ENCODE measurements at places on chromosomes 1 and 21.

GRCh38 chr1:227934476-227935313 lies 13.0 kb downstream of the WNT9A start:
- no peak for DNase-seq

GRCh38 chr1:52629667-52630066 lies 3.3 kb upstream of the SHISAL2A start:
- no peak for DNase-seq

DNA sequence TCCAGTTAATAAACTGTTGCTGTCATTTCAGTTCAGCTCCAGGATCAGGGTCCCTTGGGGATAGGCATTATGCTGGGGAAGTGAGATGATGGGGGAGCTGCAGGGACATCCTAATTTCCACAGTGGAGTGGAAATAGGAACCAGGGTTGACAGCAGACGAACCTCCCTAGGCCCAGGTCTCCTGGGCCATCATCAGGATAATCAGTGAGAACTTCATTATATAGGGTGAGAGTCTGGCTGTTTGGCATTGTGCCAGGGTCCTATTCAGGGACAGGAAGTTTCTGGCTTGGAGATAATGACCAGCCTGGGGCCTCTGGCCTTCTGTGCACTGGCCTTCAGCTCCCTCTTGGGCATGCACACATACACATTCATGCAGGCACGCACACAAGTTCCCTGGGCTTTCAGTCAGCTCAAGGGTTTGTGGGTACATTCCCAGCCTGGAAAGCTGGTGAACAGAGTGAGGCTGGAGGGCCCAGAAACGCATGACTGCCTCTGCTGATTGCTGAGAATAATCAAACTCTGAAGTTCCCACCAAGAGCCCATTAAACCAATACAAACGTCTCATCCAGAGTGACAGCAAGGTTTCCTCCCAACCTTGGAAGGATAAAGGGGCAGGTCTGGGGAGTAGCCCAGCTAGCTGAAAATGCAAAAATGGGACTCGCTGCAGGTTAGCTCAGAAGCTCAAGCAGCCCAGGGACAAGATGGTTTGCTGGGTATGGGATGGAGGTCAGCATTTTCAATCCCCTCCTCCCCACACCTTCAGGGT lies 13.9 kb upstream of the LRIG2 start:
- DNase-seq = peak; percentile 32

DNA sequence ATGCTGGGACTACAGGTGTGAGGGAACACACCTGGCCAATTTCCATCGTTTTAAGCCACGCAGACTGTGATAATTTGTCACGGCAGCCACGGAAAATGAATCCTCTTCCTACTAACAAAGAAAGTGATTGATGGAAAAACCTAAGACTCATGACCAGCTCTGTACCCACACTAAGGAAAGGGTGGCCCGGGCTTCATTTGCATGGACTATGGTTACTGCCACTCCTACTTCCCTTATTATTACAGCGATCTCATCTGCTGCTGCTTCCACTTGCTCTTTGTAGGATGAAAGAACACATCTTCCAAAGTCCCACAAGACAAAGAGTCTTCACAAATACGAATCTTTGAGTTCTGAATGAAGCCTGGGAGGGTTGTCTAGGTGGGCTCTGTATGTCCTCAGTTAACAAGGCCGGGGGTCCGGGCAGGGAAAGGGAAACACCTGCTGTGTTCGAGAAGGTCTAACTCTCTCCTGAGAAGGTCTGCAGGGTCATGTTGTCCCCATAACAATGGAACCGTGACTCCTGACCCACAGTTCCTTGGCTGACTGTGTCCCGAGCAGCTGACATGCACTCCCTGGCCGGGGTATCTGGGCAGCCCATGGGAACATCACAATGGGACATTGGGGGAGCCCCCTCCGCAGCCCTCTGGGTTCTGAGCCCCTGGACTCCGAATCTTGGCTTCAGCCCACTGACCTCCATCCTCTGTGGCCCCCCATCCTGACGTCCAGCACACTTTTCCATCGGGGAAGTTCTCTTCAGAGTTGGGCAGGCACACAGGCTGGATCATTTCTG lies 13.3 kb upstream of the TFF1 start:
- DNase-seq = no peak

GRCh38 chr1:117335376-117336086 lies 31.7 kb upstream of the MAN1A2 start:
- no peak for DNase-seq

GRCh38 chr1:234556245-234556943 lies 53.6 kb downstream of the IRF2BP2 start:
- DNase-seq = no peak

DNA sequence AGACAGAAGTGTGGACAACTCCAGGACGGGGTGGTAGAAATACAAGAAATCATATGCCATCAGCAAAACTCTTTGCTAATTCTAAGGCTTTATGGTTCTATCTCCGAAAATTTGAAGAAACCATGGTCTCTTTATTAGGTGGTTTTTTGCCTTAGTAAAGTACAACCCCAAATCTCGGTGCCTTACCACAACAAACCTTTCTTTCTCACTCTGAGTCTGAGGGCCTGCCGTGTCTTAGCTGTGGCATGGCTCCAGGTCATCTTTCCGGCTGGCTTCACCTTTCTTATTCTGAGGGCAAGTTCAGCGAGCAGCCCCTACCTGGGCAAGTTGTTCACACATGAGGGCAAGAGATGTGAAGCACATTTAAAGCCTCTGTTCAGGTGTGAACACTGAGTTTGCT lies 280.6 kb downstream of the TTLL7 start:
- DNase-seq = no peak

DNA sequence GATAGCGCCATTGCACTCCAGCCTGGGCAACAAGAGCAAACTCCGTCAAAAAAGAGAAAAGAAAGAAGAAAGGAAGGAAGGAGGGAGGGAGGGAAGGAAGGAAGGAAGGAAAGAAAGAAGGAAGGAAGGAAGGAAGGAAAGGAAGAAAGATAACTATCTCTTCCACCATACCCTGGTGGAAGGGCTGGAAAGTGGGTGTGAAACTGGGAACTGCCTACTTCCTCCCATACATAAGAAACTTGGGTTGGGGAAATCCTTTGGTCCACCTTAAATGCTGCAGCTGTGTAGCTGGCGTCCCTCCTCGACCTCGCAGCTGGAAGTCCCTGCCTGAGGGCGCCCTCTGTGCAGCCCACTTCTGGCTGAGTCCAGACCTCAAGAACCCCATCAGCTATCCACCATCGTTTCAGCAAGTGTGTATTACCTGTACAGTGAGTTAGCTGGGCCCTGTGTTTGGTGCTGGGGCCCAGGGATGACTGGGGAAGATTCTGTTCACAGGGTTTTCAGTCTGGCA lies 4.6 kb upstream of the FAM167B start:
- peak; percentile 28 for DNase-seq

DNA sequence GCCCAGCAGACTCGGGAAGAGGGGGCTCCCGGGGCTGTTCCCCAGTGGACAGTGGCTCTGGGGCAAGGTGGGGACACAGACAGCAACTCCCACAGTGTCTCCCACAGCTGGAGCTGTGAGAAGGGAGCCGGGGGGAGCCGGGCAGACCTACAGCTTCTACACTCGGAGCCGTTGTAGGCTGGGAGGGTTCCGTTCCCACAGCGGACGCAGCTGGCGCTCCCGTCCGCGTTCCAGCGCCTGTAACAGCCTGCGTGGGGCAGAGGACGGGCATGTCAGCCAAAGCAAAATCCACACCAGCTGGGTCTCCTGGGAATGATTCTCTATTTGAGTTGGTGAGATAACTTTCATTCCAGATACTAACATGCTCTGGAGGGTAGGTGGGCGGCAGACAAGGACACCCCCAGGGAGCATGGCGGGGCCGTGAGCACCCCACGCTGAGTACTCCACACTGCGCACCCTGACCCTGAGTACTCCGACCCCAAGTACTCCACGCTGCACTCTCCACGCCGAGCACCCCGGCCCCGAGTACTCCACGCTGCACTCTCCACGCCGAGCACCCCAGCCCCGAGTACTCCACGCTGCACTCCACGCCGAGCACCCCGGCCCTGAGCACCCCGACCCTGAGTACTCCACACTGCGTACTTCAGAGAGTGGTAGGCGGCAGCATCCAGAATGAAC lies 13.4 kb upstream of the RNF223 start:
- DNase-seq = no peak

DNA sequence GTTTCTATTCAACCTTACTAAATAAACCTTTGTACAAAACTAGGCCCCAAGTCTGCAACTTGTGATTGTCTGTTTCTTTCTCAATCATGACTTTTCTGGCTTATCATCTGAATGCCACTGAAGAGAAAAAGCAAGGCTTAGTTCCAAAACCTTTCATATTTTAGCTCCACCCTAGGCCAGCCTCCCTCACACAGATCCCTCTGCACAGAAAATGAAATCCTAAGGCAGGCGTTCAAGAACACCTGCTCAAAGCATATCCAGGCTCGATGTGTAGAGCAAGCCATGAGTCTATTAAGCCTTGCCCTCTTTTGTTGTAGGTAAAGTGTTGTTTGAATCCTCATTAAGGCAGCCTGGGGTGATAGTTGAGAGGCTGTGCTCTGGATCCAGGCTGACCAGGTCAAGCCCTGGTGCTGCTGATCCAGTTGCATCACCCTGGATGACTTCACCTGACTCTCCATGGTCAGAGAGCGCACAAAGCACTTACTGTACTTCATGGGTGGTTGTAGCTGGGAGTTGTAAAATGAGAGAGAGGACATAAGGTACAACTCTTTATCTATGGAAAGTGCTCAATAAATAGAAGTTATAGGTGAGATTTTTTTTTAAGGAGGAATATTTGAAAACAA lies 39.0 kb downstream of the FYB2 start:
- no peak for DNase-seq

All from endothelial cell (in vitro differentiated cells).